Hair follicle dermal papilla cell (primary cell): ENCODE measurements at places on chromosomes 5 and 9. TPM values are rescaled to one million over a fixed set of nuclear protein-coding genes. Genes with fewer than 3 reads are reported as not detected.

The C5 gene
- total RNA-seq, result 2.4 and 3.7 TPM in 2 replicates

The DMRTA1 gene
- total RNA-seq, result 0.32 and 0.49 TPM in 2 replicates

The CDC37L1 gene
- 19.1 and 19.9 TPM in 2 replicates for total RNA-seq

The RFX3 gene
- 2.7 and 3.2 TPM in 2 replicates for total RNA-seq

The COL15A1 gene
- total RNA-seq, result 6.6 and 29.7 TPM in 2 replicates

The NRARP gene
- total RNA-seq, result not detected in 2 replicates

The BHMT gene
- total RNA-seq, result not detected in 2 replicates

The C9orf153 gene
- total RNA-seq, result 0.16 and 0.24 TPM in 2 replicates

The HMMR gene
- total RNA-seq, result 0.65 and 2.2 TPM in 2 replicates

The OMD gene
- 8.0 and 16.2 TPM in 2 replicates for total RNA-seq

The BASP1 gene
- 128 and 133 TPM in 2 replicates for total RNA-seq

The GFM2 gene
- total RNA-seq, result 32.3 and 37.3 TPM in 2 replicates

The PPP3R2 gene
- total RNA-seq, result not detected in 2 replicates

The CDC25C gene
- total RNA-seq, result 0.65 and 1.3 TPM in 2 replicates

The TMOD1 gene
- total RNA-seq, result not detected in 2 replicates

The CD74 gene
- total RNA-seq, result 6.6 and 13.3 TPM in 2 replicates

The LCN9 gene
- total RNA-seq, result not detected in 2 replicates

The F2RL2 gene
- 15.9 and 24.7 TPM in 2 replicates for total RNA-seq

The GLDC gene
- total RNA-seq, result not detected in 2 replicates

The DMGDH gene
- total RNA-seq, result 2.6 and 3.9 TPM in 2 replicates

The SMC2 gene
- 5.8 and 6.3 TPM in 2 replicates for total RNA-seq

The SLC23A1 gene
- total RNA-seq, result not detected in 2 replicates

The GRK6 gene
- total RNA-seq, result 17.0 and 18.3 TPM in 2 replicates

The SLC12A7 gene
- total RNA-seq, result 4.0 and 6.2 TPM in 2 replicates

The C5orf52 gene
- total RNA-seq, result not detected in 2 replicates

The ACER2 gene
- 1.1 TPM in 2 replicates for total RNA-seq

The DBH gene
- not detected in 2 replicates for total RNA-seq

The FAM221B gene
- total RNA-seq, result not detected in 2 replicates

The CYLC2 gene
- total RNA-seq, result not detected in 2 replicates

The TTLL11 gene
- total RNA-seq, result 9.0 and 10.2 TPM in 2 replicates

The TNC gene
- 766 and 1,310 TPM in 2 replicates for total RNA-seq

The MVB12B gene
- total RNA-seq, result 5.8 and 8.6 TPM in 2 replicates

The GABRP gene
- total RNA-seq, result not detected in 2 replicates

The SAXO1 gene
- total RNA-seq, result under 0.01 TPM in 2 replicates

The ISCA1 gene
- 34.7 and 36.1 TPM in 2 replicates for total RNA-seq

The MCC gene
- 47.1 and 63.6 TPM in 2 replicates for total RNA-seq

The C9orf85 gene
- total RNA-seq, result 13.3 and 15.3 TPM in 2 replicates

The TMEM174 gene
- total RNA-seq, result not detected in 2 replicates

The RAB3C gene
- total RNA-seq, result not detected in 2 replicates

The CHD1 gene
- 39.3 and 44.5 TPM in 2 replicates for total RNA-seq

The PLAC8L1 gene
- not detected in 2 replicates for total RNA-seq

The LRRC70 gene
- 1.2 and 1.5 TPM in 2 replicates for total RNA-seq

The HK3 gene
- not detected in 2 replicates for total RNA-seq

The PPP1R26 gene
- total RNA-seq, result 8.1 and 10.1 TPM in 2 replicates

The NEUROG1 gene
- total RNA-seq, result not detected in 2 replicates

The MUSK gene
- total RNA-seq, result 0.12 and 0.97 TPM in 2 replicates

The ANKRD33B gene
- total RNA-seq, result 3.4 and 7.0 TPM in 2 replicates

The PTGES2 gene
- 45.7 and 48.0 TPM in 2 replicates for total RNA-seq

The KIF20A gene
- 8.3 and 16.3 TPM in 2 replicates for total RNA-seq

The PRDM9 gene
- total RNA-seq, result not detected in 2 replicates

The CRAT gene
- total RNA-seq, result 78.2 and 88.6 TPM in 2 replicates

The ZNG1E gene
- 23.4 and 28.9 TPM in 2 replicates for total RNA-seq

The SLC36A2 gene
- not detected in 2 replicates for total RNA-seq

The PTGDS gene
- 16.9 and 20.2 TPM in 2 replicates for total RNA-seq

The PCDHB3 gene
- total RNA-seq, result 1.2 and 1.8 TPM in 2 replicates

The SPAG8 gene
- 0.49 and 2.1 TPM in 2 replicates for total RNA-seq

The C9orf152 gene
- not detected in 2 replicates for total RNA-seq
